ENCODE measurements at places on chromosomes 7 and 10.

GRCh38 chr10:88064608-88065382 lies 201.4 kb downstream of the PTEN start:
- DNase-seq: no peak

GRCh38 chr10:59126261-59126660 lies 50.2 kb upstream of the PHYHIPL start:
- no peak for DNase-seq

GRCh38 chr10:129383651-129384050 lies 83.4 kb upstream of the MGMT start:
- no peak for DNase-seq

DNA sequence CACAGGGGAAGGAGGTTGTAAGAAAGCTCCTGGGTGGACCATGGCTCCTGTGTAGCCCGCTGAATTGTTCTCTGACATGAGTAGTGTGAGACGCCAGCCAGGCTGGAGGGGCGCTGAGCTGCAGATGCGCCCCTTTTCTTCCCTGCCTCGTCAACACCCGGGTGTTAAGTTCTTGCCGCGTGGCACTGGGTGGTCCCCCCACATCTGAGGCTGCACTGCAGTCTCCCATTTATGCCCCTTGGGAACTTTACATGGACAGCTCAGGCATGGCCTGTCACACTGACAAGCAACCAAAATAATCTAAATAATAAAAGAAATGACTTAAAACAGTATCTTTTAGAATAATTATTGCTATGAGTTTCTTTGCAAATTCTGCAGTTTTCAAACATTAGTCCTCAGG lies 34.6 kb upstream of the HSPA12A start:
- no peak for DNase-seq

DNA sequence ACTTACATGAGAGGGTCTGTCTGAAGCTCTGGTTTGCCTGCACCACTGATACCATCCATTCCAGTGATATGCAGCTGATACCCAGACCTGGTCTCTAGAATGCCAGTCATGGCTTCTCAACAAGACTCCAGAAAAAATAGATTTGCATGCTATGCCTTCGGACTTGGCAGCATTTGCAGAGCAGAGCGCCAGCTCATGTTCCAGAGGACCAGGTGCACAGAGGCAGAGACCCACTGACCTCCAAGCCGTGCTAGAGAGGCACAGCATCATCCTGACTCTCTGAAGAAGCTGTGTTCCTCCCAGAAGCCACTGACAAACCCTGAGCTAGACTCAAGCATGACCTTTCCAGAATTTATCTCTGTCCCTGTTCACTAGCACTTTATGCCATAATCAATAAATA lies 6.9 kb upstream of the PRKAG2 start:
- no peak for DNase-seq

DNA sequence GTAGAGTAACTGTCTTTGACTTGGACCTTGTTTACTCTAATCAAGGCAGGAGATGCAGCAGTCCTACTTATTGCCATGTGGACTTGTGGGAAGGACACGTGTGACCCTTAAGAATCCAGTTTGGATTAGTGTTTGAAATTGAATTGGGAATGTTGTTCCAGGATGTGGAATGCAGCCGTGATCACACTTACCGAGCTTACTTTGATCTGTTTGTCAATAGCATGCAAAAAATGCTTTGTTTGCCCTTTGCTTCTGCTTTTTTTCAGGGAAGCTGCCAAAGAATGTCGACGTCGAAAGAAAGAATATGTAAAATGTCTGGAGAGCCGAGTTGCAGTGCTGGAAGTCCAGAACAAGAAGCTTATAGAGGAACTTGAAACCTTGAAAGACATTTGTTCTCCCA lies 84.7 kb downstream of the CREM start:
- DNase-seq: no peak
